ENCODE measurements at places on chromosomes 11 and 22.

DNA sequence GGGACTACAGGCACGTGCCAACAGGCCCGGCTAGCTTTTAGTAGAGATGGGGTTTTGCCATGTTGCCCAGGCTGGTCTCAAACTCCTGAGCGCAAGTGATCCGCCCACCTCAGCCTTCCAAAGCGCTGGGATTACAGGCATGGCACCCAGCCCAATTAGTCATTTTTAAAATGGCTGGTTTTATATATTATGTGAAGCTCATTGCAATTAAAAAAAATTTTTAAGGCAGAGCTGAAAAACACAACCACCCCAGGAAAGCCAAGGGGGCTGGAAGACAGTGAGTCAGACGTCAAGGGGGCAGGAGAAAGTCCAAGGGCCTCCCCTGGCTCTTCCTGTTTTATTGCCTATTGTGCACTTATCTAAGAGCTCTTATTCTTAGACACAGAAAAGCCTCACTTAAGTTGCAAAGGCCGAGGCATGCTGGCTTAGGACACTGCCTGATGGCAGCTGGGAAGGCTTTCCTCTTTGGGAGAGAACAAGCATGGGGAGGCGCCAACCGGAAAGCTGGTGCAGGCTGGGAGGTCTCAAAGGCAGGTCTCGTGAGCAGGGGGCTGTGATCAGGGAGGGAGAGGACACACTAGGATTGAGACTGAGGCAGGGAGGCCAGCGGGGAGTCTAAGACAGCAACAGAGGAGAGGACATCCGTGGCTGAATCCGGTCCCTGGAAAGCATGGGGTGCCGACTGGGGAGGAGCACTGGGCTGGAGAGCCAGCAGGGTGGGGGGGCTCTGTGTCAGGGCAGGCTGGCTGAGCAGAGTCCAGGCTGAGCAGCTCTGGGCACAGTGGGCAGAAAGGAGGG, 11.1 kb upstream of the OSM start:
- DNase-seq = no peak

DNA sequence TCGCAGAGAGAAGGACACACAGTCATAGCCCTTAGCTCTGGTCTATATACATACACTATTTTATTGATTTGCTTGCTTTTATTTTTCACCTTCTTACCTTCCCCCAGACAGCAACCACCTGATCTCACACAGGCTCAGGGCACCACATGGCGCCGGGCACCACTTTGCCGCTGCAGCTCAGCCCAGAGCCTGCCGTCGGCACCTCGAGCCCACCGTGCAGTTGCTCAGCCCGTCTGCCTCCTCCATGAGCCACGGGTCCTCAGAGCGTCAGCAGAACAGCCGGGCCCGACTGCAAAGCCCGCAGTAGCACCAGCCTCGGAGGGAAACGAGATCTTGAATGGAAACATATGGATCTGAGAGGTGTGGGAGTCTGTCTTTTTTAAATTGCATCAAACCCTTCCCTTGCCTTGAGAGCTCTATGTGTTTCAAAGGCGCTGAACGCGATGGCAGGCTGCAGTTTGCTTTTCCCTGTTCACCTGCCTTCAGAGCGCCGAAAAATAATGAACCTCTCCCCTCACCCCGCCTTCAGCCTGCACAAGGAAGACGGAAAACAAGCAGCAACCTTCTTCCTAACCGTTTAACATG, 505.4 kb downstream of the MN1 start:
- DNase-seq = no peak

- no peak for DNase-seq
Measured at GRCh38 chr22:30221121-30221992, 25.2 kb downstream of the LIF start.

- no peak for DNase-seq
Measured at GRCh38 chr22:40463683-40464082, 93.3 kb downstream of the SGSM3 start.

- DNase-seq = no peak
Measured at GRCh38 chr22:24580276-24580675, 12.6 kb downstream of the LRRC75B start.

- DNase-seq = no peak
Measured at GRCh38 chr11:22304337-22304961, 33.7 kb upstream of the SLC17A6 start.

Data from esophagus squamous epithelium (tissue), 5 donors.